Activated CD8-positive, alpha-beta memory T cell treated with anti-CD3 and anti-CD28 coated beads, Interleukin-2, amount 50 U/mL, for 4 hours (primary cell): ENCODE measurements at places on chromosomes 11 and 22.

DNA sequence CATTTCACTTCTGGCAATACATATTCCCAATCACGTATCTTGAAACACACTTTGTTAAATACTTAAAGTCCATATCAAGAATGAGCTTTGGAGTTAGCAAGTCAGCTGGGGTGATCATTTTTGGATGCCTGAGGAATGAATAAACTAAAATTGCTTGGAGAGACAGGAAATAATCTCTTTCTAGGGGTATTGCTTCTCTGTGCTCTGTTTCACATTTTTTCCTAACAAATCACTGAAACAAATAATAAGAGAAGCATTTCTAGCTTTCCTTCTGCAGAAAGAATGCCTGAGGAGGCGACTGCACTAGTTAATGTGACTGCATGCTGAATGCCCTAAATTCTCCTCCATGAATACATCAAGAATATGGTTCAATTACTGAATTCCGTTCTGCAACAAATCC, 541.4 kb upstream of the CCDC90B start:
- DNase-seq = no peak

DNA sequence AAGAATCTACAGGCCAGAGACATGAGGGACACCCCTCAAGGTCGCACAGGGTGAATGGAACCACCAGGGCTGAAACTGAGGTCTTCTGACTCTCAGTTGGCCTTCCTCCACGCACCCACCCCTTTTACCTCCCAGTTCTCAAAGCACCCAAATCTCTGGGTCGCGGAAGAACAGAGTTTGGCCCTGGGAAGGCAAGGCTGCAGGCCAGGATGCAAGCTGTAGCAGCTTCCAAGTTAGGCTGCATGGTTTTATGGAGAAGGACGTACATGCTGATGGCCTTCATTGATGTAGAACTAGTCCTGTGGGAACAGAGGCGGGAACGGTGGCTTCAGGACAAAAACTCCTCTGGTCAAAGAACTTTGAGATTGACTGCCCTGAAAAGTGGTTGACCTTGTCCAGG, 143.5 kb upstream of the B3GAT1 start:
- DNase-seq = no peak

- no peak for DNase-seq
Observed at GRCh38 chr11:45872651-45873356, 12.6 kb upstream of the MAPK8IP1 start.

- DNase-seq = peak; percentile 99
Observed at GRCh38 chr11:46700241-46701077, at the start of the genes ARHGAP1 and ZNF408. ARHGAP1 (minus strand) TSS chr11:46700619; CDS start chr11:46696107, 4,512 bp downstream. ZNF408 (plus strand) TSS chr11:46701031; CDS start chr11:46701048, 17 bp downstream.

- DNase-seq = no peak
Observed at GRCh38 chr11:92224407-92225124, at the start of gene FAT3. FAT3 (plus strand) TSS chr11:92224818; CDS start chr11:92352113, 127,295 bp downstream.
